ENCODE measurements at places on chromosomes 6 and 20.

DNA sequence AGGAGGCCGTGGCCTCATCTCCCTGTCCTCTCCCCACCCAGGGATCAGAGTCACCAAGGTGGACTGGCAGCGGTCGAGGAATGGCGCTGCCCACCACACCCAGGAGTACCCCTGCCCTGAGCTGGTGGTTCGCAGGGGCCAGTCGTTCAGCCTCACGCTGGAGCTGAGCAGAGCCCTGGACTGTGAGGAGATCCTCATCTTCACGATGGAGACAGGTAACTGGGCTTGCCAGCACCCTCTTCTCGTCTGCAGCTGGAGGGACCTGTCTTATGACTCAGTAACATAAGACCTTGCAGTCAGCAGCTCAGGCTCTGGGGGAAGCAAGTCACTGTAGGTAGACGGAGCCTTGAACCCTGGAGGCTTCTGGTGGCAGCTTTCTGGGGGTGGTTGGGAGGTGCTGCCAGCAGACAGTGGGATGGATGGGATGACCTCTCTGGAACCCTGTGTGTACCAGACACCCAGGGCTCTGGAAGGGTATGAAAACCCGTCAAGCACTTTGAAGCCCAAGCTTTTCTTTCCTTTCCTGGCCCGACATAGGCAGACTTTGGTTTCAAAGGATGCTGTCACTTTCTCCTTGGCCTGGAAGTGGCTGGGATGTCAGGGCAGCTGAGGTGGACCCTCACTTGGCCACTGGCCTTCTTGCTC, 13.8 kb downstream of the TGM6 start:
- DNase-seq: no peak

- DNase-seq: no peak
Measured at GRCh38 chr6:152378169-152378568, 259.0 kb downstream of the SYNE1 start.

DNA sequence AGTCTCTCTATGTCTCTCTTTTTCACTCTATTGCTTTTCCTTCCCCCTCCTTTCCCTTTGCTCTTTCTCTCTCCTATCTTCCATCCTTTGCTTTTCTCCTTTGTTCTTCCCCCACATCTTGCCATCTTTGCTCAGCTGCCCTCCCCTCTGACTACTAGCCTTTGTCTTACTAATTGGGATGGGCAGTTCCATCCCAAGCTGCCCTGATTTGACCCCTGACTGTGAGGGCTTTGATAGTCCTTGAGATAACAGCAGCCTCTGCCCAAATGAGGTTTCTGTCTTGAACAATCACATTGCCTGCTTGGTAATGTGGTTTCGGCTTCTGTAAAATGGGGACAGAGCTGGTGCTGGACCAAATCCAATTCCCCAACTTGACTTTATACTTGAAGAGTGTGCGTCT, 327.7 kb downstream of the DHX35 start:
- no peak for DNase-seq

- DNase-seq: no peak
Measured at GRCh38 chr6:129617986-129618385, 92.0 kb downstream of the ARHGAP18 start.

DNA sequence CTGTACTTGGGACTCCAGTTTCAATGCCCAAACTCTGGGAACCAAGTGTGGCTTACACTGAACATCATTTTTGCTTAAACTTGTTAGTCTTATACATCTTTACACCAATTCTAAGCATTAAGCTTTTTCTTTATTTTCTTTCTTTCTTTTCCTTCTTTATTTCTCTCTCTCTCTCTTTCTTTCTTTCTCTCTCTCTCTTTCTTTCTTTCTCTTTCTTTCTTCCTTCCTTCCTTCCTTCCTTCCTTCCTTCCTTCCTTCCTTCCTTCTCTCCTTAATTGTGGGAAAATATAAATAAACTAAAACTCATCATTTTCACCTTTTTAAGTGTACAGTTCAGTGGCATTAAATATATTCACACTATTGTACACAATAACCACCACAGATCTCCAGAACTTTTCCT, 31.6 kb upstream of the HLA-DQA2 start:
- no peak for DNase-seq

DNA sequence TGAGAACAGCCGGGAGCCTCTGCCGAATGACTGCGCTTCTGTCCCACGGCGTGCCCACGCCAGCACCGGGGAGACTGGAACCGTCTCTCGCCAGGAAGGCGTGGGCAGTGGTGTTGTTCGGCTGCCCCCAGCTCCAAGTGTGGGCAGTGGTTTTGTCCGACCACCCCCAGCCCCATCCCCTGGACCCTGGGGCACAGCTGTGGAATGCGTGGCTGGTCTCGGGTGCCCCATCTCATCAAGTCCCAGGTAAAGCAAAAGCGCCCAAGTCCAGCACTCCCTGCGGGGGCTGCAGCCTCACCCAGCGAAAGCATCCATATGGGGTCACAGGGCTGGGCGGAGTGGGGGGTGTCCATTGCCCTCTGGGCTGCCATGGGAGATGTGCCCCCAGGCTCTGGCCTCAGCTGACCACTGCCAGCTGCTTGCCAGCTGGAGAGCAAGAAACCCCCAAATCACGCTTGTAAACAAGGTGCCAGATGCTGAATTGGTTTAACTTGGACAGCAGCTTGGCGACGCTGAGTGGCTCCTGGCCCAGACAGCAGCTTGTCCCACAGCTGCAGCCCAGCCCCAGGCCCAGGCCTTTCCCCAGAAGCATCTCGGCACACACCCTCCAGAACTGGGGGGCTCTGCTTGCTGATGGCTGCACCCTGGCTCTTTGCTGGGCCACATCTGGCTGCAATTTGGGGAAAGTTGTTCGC, 4.5 kb downstream of the CABLES2 start:
- no peak for DNase-seq

- DNase-seq: no peak
Measured at GRCh38 chr6:31120151-31120915, at the start of gene CDSN. CDSN (minus strand) TSS chr6:31120446; CDS start chr6:31120419, 27 bp downstream.

- no peak for DNase-seq
Measured at GRCh38 chr6:108686896-108687295, 126.2 kb downstream of the FOXO3 start.

DNA sequence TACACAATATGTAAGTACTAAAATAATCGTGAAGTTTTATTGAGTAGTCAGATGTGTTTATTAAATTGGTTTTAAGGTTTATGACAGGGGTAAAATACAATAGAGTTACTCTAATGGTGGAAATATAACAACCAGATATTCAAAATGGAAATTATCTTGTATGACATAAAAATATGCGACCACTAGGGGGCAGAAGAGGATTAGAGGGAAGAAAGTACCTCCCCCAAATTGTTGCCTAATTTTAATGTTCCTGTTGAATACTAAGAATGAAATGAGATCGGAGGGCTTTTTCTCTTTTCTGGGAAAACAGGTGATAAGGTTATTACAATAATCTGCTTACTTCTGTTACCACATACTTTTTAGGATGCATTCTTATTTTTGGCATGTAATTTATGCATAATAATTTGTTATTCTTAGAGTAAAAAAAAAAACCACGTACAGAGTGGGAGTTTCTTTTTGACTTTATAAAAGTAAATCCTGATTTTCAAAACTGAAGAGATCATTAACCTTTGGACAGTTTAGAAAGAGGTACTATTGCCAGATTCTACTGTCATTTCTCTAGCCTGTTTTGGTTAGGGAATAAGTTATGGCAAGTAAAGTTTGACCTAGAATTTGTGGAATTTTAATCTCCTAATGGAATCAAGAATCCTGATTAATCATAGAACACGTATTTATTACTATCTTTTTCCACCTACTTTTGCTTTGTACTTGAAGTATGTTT, 159.2 kb downstream of the CD109 start:
- no peak for DNase-seq

- DNase-seq: no peak
Measured at GRCh38 chr6:55659304-55659703, 80.3 kb upstream of the HMGCLL1 start.

All from vagina (tissue), 2 donors.